ENCODE measurements at places on chromosomes 7 and 10.

GRCh38 chr10:3270577-3271316, 98.2 kb upstream of the PITRM1 start:
- no peak for DNase-seq

DNA sequence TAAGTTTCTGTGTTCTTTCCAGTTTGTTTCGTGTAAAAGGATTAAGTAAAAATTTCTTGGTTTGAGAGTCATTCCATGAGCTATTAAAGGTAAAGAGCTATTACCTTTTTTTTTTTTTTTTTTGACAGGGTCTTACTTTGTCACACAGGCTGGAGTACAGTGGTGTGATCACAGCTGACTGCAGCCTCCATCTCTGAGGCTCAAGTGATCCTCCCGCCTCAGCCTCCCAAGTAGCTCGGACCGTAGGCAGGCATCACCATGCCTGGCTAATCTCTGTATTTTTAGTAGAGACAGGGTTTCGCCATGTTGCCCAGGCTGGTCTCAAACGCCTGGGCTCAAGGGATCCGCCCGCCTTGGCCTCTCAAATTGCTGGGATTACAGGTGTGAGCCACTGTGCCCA, 1.4 kb downstream of the SMKR1 start:
- no peak for DNase-seq

GRCh38 chr10:114634609-114634979, 23.5 kb downstream of the ABLIM1 start:
- DNase-seq, result peak; percentile 84

GRCh38 chr10:122515588-122516231, 44.8 kb upstream of the DMBT1 start:
- DNase-seq, result no peak

GRCh38 chr10:99815621-99816020, 33.2 kb downstream of the ABCC2 start:
- no peak for DNase-seq

- DNase-seq, result no peak
These were observed 38.6 kb upstream of the ADD3 start for GRCh38 chr10:109968953-109969759.

GRCh38 chr10:43060291-43060690, 16.6 kb upstream of the RET start:
- no peak for DNase-seq

- no peak for DNase-seq
These were observed 49.7 kb downstream of the INPP5F start for GRCh38 chr10:119775529-119775928.

- DNase-seq, result no peak
These were observed 278.2 kb downstream of the PLXDC2 start for GRCh38 chr10:20094226-20094976.

- peak; percentile 50 for DNase-seq
These were observed 42.6 kb upstream of the CC2D2B start for GRCh38 chr10:95864906-95865813.

DNA sequence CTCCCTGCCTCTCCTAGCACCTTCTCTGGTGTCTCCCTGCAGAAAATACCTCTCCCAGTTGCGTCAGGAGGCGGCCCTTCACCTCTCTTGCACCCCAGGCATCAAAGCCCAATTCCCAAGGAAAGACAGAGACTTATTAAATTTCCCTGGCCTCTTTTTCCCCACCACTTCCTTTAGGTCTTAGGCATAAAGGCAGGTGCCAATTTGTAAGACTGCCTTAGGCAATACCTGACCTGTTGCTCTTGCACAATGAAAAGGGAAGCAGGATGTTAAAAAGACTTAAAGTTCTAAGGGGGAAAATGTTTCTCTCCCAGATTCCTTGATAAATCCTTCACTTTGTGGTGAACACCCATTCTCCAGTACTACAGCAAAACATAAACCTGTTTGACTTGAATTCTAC, 186.7 kb downstream of the SLC25A13 start:
- DNase-seq, result no peak
